ENCODE measurements at places on chromosomes 12 and 14. TPM values are rescaled to one million over a fixed set of nuclear protein-coding genes. Genes with fewer than 3 reads are reported as not detected.

- DNase-seq, result no peak
Measured at GRCh38 chr12:120142231-120142877, 25.8 kb upstream of the RAB35 start.

DNA sequence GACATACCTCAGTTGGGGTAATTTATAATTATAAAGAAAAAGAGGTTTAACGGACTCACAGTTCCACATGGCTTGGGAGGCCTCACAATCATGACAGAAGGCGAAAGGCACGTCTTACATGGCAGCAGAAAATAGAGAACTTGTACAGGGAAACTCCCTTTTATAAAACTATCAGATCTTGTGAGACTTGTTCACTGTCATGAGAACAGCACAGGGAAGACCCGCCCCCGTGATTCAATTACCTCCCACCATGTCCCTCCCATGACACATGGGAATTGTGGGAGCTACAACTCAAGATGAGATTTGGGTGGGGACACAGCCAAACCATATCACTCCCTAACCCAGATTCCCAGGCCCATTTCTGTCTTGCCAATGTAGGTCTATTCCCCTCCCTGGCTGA lies 22.1 kb downstream of the MYO1H start:
- no peak for DNase-seq

GRCh38 chr12:65557438-65558181 lies 266.7 kb upstream of the HMGA2 start:
- no peak for DNase-seq

SERPINA1 gene
- 28.5 TPM for total RNA-seq

TSPAN11 gene
- 29.7 TPM for total RNA-seq
